ENCODE measurements at places on chromosomes 1 and 21. TPM values are rescaled to one million over a fixed set of nuclear protein-coding genes. Genes with fewer than 3 reads are reported as not detected.

KRTAP13-2 gene
- total RNA-seq = not detected

CHI3L1 gene
- 0.22 TPM for total RNA-seq

PCAT6 gene
- total RNA-seq = not detected

FALEC gene
- total RNA-seq = not detected

NTMT2 gene
- not detected for total RNA-seq
